DMS53 (cell line): ENCODE measurements at places on chromosomes 7 and 10.

DNA sequence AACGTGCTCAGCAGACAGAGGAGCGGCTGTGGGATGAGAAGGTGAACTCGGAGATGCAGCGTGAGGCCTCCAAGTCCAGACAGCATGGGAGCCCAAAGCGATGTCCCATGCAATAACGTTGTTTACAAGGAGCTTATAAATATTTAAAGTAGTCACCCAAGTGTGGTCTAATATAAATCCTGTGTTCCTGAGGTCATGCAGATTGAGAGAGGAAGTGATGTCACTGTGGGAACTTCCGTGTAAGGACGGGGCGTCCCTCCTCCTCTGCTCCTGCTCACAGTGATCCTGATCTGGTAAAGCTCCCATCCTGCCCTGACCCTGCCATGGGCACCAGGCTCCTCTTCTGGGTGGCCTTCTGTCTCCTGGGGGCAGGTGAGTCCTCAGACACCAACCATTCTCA is 94.7 kb upstream of the PRSS58 start:
- no peak for DNase-seq

GRCh38 chr7:151010307-151011096 is 13.8 kb downstream of the ATG9B start:
- DNase-seq, result peak; percentile 42

GRCh38 chr7:51665045-51665780 is 348.6 kb upstream of the COBL start:
- DNase-seq, result no peak

DNA sequence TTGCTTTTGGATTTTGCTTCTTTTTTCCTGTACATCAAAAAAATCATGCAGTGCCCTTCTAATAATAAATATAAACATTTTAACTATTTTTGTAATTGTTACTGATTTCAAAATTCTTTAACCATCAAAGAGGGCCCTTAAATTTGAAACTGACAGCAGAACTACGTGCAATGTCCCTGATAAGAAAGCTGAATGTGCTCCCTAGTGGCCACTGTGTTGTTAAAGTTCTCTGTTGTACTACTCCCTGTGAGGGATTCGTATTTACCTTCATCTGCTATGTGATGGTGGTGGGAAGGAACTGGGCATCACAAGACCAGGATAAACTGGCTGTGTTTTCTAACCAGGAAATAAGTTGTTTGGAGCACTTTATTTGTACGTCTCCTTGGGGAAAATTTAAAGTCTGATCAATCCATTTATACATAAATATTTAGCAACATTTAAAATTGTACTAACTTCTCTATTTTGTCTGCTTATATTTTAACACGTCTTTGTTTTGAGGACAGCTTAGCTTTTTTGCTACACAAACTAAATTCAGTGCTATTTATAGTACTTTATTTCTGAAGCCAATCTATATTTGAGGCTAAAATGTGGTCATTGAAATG is 322.4 kb downstream of the HGF start:
- DNase-seq, result peak; percentile 80

DNA sequence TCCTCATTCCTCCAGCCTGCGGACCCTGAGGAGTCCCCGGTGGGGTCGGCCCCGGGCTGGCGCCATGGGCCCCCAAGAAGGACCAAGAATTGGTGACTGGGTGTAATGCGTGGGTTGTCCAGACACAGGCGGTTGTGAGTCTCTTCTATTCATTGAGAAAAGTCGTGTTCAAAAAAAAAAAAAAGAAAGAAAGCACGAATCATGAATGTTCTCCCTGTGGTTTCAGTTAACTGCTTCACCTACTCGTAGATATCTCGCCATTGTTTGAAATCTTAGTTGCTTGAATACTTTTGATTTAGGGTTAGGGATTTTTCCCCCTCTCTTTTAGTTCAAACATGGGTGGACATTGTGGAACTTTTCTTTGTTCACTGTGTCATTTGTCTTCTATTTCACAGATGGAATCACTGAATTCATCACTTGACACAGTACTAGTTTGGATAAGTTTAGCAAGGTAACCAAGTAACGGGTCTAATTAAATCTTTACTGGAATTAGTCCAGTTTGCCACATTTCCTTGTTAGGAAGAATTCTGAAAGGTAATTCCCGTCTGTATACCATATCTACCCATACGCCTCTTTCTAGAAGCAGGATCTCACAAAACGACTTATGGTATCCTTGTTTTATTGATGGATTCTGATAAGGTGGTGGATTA is 775 bp downstream of the STARD3NL start:
- peak; percentile 20 for DNase-seq

- no peak for DNase-seq
These were observed 233.0 kb downstream of the EMX2 start for GRCh38 chr10:117775526-117775925.

- peak; percentile 83 for DNase-seq
These were observed at the start of gene ACTL6B for GRCh38 chr7:100655908-100656674. Gene ACTL6B (minus strand): TSS chr7:100656448. CDS start chr7:100656354, 94 bp downstream.

- no peak for DNase-seq
These were observed 64.2 kb downstream of the LRMDA start for GRCh38 chr10:75495434-75496190.

DNA sequence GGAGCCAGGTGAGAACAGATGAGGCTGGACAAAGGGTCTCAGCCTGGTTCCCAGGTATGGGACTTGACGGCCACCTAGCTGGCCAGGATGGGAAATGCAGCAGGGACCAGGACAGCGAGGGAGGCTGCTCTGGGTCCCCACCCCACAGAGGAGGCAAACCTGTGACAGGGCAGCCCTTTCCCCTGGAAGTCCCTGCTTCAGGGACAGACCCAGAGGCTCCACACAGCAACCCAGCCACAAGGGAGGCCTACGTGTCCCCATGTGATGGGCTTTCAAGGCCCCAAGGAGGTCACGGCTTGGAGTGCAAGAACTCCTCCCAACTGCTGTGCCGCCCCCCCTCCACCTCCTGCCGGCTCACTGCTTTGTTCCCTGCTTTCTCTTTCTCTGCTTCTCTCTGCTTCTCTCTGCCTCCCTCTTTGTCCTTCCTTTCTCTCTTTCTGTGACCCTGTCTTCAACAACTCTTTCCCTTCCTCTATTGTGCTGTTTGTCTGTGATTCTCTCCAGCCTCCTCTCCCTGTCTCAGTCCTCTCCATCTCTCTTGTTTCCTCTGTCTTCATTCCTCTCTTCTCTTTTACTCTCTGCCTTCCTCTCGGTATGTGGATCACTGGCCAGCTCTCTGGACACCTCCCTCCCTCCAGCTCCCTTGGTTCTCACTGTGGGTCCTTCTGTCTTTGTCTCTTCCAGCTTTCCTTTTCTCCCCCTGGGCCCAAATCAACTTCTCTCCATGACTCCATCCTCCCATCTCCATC is 9.6 kb upstream of the EIF5AL1 start:
- peak; percentile 65 for DNase-seq

- DNase-seq, result no peak
These were observed 395.9 kb downstream of the AUTS2 start for GRCh38 chr7:69994218-69994617.

- DNase-seq, result no peak
These were observed 1.2 kb upstream of the COL1A2 start for GRCh38 chr7:94393246-94394108.

DNA sequence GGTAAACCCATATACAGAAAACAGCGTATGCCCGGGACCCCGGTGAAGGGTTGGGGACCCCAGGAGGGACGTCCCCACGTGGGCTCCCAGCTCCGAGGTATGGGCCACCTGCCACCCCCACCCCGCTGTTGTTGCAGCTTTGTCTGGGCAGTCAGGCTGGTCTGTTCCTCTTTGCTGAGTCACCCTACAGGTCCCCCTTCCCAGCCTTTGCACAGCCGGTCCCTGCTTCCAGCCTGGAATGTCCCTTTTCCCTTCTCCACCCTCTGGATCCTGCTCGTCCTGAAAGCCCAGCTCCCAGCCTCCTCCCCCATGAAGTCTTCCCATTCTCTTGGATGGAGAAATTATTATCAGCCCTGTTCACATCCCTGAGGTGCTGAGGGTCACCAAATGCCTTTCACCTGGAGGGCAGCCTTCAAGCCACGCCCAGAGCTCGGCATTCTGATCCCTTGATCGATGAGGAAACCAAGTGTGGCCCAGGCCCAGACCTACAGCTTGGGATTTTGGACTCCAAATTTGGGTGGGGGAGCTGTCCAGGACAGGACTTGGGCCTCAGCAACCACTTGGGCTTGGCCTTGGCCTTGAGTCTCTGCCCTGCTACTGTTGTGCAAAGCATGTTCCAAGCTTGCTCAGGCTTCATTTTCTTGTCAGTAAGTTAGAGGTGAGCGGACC is 2.6 kb downstream of the CLDN4 start:
- peak; percentile 95 for DNase-seq

DNA sequence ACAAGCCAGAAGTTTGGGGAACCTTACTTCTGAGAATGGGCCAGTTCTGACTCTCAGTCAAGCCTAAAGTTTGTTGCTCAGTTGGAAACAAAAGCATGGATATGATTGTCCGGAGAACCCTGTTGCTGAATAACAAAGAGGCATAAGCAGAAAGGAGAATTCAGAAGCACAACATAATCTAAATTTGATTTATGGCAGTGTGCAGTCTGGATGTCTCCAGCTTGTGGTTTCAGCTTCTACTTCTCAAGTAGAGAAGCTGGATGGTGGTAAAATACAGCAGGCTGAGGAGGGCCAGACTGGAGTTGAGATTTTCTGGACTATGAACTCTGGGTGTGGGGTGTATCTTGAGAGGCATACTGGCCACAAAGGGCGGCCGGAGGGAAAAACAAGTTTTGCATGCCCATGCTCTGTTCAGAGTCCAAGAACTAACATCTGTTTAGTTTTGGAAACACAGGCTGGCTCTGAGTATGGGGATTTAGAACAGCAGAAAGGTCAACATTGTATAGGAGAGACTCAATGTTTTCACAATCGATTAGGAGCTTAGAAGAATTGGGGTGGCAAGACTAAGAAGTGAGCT is 592.9 kb downstream of the CNTNAP2 start:
- DNase-seq, result no peak

DNA sequence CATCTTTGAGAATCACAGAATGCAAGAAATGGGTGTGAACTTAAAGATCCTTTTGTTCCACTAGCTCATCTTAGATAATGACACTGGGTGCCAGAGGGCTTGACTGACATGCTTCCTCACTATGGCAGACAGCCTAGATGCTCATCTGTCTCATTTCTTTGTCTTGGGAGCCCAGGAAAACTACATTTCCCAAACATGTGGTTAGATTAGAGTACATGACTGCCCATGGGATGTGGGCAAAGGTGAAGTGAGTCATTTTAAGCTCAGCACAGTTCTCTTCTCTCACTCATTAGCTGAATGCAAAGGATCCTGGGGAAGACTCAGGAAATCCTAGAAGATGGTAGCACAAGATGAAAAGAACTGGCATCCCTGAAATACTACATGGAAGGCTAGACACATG is 32.5 kb upstream of the TBX20 start:
- no peak for DNase-seq

- DNase-seq, result no peak
These were observed 48.4 kb upstream of the TRIM8 start for GRCh38 chr10:102595897-102596296.

GRCh38 chr10:7188456-7189050 is 222.3 kb downstream of the SFMBT2 start:
- no peak for DNase-seq

GRCh38 chr10:86753638-86754434 is 2.6 kb upstream of the BMPR1A start:
- no peak for DNase-seq

GRCh38 chr7:135716677-135717238 is 11.2 kb downstream of the SLC13A4 start:
- peak; percentile 52 for DNase-seq

GRCh38 chr7:149355390-149356048 is 93.5 kb downstream of the ZNF783 start:
- no peak for DNase-seq

GRCh38 chr7:83532219-83532618 is 116.7 kb downstream of the SEMA3E start:
- peak; percentile 53 for DNase-seq

DNA sequence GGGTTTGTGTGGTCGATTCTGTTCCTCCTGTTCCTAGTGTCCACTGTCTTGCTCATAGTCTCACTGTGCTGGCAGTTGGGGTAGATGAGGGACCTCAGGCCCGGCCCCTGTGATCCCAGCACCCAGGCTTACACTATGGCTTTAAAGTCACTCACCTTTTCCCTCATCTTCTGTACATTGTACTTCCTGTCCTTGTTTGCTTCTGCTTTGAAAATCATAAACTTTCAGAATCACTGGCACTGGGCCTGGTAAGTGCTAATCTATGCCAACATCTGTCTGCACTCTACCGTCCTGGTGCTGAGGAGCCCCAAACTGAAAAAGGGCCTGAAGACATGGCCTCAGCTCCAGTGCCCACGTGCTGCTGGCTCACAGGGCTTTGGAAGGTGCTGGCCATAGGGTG is 5.7 kb upstream of the TAS2R60 start:
- no peak for DNase-seq

DNA sequence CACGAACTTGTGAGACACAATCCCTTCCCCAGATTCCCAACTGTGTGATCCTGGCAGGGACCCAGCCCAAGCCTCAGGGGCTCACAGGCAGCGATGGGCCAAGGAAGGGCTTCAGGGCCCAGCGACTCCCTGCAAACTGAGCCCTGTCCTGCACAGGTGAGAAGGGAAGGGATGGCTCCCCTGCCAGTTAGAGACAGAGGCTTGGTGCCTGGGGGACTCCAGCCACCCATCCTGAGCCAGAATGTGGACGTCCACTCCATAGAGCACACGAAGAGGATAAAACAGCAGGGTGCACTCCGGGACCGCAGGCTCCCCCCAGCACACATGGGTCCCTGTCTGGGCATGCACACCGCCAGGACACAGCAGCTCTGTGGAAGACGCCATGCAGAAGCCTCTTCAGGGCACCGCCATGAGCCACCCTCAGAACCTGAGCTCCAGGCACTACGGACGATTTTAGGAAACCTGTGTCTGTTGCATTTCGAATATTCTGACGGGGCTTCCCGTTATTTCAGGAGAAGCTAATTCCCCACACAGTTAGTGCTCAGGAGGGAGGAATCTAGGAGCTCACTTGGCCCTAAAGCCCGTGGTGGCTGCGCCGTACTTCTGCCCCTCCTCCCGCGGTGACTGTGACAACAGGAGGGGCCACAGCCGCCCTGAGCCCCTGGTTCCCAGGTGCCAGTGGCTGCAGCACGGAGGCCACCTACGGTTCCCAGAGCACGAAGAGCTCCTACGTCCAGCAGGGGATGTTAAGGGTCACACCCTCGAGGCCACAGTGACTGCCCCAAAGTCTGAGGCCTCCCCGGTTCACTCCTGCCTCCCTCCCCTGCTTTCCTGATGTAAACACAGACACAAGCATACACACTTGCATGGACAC is 326.0 kb downstream of the PTPRN2 start:
- no peak for DNase-seq

GRCh38 chr10:6202098-6202683 is 541 bp upstream of the PFKFB3 start:
- DNase-seq, result no peak
